Stimulated activated CD8-positive, alpha-beta memory T cell treated with anti-CD3 and anti-CD28 coated beads, Interleukin-4, amount 100 ng/mL, for 1 hour (primary cell): ENCODE measurements at places on chromosomes 1 and 21.

- DNase-seq = no peak
Measured at GRCh38 chr1:178324003-178324402, 172.8 kb downstream of the CLEC20A start.

GRCh38 chr21:40047993-40048730 lies 180.9 kb downstream of the PCP4 start:
- DNase-seq = no peak

DNA sequence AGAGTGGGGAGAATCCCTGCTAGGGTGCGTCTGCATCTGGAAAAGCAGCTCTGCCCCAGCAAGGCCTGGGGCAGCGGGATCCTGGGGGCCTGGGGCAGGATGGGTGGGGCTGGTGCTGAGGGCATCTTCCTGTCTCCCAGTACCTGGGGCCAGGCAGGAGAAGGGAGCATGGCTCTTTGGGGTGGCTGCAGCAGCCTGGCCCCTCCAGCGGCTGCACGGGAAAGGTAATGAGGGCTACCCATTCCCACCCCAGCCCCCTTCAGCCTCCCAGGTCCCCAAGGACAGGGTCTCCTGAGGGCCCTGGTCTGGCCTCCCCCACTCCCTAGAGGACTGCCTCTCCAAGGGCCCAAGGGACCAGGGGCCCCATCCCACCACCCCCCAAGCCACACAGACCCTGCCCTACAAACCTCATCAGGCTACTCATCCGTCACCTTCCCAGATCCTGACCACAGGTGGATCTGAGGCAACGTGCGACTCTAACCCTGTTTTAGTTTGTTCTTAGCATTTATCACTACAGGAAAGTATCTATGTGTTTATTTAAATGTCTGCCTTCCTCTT lies 910 bp upstream of the ANKRD65 start:
- no peak for DNase-seq

DNA sequence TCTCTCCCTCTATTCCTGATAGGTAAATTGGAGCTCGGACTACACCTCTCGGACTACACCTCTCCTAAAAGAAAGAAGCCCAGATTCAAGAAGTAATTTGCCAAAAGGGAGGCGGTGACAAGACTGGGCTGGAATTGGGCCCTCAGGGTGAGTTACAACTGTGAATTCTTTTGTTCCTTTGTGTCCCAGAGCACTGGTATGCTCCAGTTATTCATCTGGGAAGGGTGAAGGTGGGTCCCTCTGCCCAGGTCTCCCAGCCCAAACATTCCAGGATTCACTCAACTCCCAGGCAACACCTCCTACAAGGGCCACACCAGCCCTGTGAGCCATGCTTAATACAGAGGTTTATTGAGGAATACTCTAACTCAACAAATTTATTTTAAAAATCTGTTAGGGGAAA lies 69.2 kb downstream of the LMX1A start:
- no peak for DNase-seq

- no peak for DNase-seq
Measured at GRCh38 chr1:34889705-34890104, 30.2 kb upstream of the SMIM12 start.

- DNase-seq = no peak
Measured at GRCh38 chr1:150612014-150612345, 17.4 kb downstream of the ENSA start.

DNA sequence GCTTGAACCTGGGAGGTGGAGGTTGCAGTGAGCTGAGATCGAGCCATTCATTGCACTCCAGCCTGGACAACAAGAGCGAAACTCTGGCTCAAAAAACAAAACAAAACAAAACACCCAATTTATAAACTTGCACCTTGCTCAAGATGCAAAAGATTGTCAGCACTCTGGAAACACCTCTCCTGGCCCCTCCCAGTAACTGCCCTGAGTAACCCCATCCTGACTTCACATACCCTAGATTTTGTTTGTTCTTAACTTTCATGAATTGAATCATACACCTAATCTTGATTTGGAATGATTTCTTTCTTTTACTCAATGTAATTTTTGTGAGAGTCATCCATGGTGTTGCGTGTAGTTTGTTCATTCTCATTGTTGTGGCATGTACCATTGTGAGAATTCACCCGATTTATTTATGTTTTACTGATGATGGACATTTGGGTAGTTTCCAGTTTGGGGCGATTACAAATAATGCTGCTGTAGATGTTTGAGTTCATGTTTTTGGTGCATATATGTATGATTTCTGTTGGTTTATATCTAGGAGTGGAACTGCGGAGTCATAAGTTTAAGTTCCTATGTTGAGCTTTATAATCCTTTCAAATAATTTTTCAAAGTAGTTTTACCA lies 10.4 kb downstream of the NECAP2 start:
- no peak for DNase-seq

- no peak for DNase-seq
Measured at GRCh38 chr1:101145449-101145820, 91.4 kb upstream of the S1PR1 start.

DNA sequence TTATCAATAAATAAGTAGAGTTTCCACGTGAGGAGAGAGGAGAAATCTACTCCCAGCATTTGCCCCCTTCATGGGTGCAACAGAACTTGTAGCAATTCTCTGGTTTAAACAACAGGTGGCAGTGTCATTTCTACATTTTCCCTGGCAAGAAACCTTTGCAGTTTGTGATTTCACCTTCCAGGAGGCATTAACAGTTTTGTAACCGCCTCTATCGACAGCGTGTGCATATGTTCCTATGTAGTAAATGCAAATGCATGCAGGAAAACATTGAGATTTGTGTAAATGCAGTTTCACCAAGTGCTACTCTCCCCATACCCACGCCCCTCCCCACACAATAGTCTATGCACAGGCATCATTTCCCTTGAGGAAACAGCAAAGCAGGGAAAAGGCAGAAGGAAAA lies 494.7 kb downstream of the SMYD3 start:
- no peak for DNase-seq

DNA sequence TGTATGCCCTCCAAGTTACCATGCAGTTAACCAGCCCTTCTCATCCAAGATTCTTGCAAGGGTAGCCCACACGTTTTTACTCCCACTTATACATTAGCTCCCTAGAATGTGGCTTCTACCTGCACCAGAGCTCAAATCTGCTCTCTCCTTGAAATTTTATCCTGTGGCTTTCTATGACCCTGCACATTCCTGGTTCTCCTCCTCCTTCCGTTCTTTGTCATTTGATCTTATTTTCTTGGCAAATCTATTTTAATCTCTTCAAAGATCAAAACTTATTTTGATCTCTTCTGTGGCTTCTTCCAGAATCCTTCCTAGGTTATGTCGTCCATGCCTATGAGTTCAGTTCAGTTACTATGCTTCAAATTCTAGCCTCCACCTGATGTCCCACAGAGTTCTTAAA lies 115.6 kb upstream of the GUCA2B start:
- no peak for DNase-seq

GRCh38 chr1:84170171-84170570 lies 26.1 kb downstream of the PRKACB start:
- DNase-seq = no peak

- no peak for DNase-seq
Measured at GRCh38 chr1:85611856-85612255, 31.3 kb downstream of the CCN1 start.

- DNase-seq = no peak
Measured at GRCh38 chr1:235714205-235714897, 64.8 kb upstream of the GNG4 start.

DNA sequence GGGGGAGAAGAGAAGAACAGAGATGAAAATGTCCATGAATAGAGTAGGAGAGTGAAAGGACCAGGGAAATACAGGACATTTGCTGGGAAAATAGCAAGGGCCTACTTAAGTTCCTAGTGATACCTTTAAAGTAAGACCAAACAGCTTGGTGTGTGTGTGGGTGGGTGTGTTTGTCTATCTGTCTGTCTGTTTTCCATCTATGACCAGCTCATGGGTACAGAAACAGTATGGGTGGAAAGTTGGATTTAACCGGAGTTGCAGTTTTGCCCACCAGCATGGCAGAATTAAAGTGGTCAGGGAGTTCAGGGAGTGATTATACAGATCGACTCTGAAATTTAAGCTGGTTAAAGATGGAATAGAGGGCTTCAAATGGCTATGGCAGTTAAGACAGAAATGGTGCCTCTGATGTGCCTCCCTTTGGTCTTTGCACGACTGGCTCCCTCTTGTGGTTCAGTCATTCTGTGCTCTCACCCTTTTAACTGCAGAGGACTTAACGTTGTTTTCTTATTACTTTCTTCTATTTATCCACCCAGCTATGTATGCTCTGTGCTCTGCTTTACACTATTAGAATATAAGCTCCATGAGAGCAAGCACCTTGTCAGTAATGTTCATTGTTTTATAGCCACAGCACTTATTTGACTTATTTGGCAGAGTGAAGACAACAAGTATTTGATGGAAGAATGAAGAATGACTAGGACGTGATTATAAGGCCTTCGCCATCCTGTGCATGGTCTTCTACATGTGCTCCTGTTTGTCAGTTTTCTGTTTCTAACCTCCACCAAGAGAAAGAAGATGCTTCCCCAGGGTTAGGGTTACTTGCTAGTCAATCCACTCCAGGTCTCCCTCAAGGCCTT lies 72.7 kb upstream of the AK4 start:
- DNase-seq = peak; percentile 28
